ENCODE measurements at places on chromosomes 11 and 22.

GRCh38 chr11:120707098-120707497 is 195.6 kb downstream of the GRIK4 start:
- no peak for DNase-seq

- DNase-seq, result no peak
Observed at GRCh38 chr11:134517115-134517514, 105.1 kb upstream of the B3GAT1 start.

- DNase-seq, result no peak
Observed at GRCh38 chr22:42069801-42070516, 653 bp downstream of the NAGA start.

DNA sequence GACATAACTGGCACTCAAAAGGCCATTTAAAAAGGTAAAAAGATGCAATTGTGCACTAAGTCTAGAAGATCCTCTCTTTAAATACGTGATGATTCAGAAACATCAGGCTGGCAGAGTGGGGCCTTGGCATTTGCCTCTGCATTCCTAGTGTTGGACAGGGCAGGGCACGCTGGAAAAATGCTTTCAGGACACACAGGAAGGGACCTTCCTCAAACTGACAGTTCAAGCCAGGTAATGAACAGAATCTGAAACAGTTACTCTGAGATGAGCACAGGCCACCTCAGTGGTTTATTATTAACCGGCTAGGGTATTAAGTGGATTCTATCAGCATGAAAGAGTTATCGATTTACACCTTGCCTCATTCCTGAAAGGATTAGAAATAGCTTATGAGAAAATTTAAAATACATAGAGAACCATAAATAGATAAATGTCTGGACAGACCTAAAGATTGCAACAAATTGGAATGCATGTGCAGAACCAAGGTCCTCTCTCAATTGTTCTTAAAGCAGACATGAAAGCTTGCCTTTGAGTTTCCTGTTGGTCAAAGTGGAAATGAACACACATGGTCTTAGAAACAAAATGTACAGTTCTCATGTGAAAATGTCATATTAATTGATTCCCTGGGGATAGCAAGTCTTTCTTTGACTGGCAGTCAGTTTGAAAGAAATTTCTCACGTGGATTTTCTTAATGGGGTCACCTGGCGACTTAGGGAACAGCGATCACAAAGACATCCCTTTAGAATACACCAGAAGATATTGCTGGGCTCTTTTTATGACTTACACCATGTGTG is 21.5 kb upstream of the CSNK2A3 start:
- no peak for DNase-seq

GRCh38 chr11:119006656-119007055 is 8.7 kb downstream of the CENATAC start:
- no peak for DNase-seq

GRCh38 chr22:50476868-50477267 is 2.0 kb upstream of the SBF1 start:
- no peak for DNase-seq

- no peak for DNase-seq
Observed at GRCh38 chr11:77064648-77065217, 2.0 kb upstream of the CAPN5 start.

- DNase-seq, result no peak
Observed at GRCh38 chr11:14021738-14022137, 59.2 kb downstream of the SPON1 start.

DNA sequence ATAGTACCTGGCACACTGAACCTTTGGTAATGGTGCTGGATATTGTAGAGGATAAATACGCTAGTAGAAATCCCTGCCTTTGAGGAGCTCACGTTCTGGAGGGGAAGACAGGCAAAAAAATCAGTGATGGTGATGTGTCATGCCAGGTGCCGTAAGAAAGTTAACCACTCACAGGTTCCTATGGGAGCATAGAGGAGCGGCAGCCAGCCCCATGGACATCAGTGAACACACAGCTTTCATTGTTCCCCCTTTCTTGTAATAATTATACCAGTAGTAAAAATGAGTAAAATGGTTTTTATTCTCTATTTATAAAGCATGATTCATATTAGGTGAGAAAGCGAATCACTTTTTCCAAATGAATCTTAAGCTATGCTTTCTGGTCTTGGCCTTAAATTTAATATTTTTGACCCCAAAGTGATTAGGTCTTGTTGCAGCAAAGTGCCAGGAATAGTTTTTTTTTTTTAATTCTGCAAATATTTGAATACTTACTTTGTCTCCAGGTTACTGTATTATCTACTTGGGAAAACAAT is 57.9 kb downstream of the UVRAG start:
- no peak for DNase-seq
